ENCODE measurements at places on chromosomes 7 and 10. TPM values are rescaled to one million over a fixed set of nuclear protein-coding genes. Genes with fewer than 3 reads are reported as not detected.

Gene BAG3
- total RNA-seq, result 0.82 TPM

Gene TRAPPC14
- 16.3 TPM for total RNA-seq

Gene TMEM139
- not detected for total RNA-seq

Gene VGF
- total RNA-seq, result 7.7 TPM

Gene CRHR2
- 0.41 TPM for total RNA-seq

Gene TBC1D12
- 57.5 TPM for total RNA-seq

Gene GPC2
- 75.0 TPM for total RNA-seq

Gene RPA3
- total RNA-seq, result 17.1 TPM

Gene TMEM176A
- 1.2 TPM for total RNA-seq

Gene SLC26A4
- 4.1 TPM for total RNA-seq

Gene SPAM1
- total RNA-seq, result not detected

Gene UTF1
- total RNA-seq, result not detected

Gene AKR1C4
- total RNA-seq, result not detected

Gene COL28A1
- total RNA-seq, result 0.82 TPM

Gene SYT15B
- not detected for total RNA-seq

Gene AMPH
- total RNA-seq, result 31.0 TPM

Gene CYP2E1
- 14.7 TPM for total RNA-seq

Gene ASZ1
- not detected for total RNA-seq

Gene PRSS37
- not detected for total RNA-seq

Gene NEUROG3
- total RNA-seq, result not detected

Gene TAC1
- 21.2 TPM for total RNA-seq

Gene CYP3A4
- not detected for total RNA-seq

Gene OR9A2
- under 0.01 TPM for total RNA-seq

Gene ANKRD22
- total RNA-seq, result under 0.01 TPM

Gene ITGB8
- total RNA-seq, result 66.9 TPM

Gene STK32C
- 25.3 TPM for total RNA-seq

Gene SHH
- total RNA-seq, result 1.6 TPM

All from frontal cortex (tissue), 4 donors.